Cortex of kidney (tissue), 1 donor: ENCODE measurements at places on chromosomes 16 and 17.

- DNase-seq, result no peak
These were observed 25.0 kb downstream of the KATNB1 start for GRCh38 chr16:57760357-57761160.

DNA sequence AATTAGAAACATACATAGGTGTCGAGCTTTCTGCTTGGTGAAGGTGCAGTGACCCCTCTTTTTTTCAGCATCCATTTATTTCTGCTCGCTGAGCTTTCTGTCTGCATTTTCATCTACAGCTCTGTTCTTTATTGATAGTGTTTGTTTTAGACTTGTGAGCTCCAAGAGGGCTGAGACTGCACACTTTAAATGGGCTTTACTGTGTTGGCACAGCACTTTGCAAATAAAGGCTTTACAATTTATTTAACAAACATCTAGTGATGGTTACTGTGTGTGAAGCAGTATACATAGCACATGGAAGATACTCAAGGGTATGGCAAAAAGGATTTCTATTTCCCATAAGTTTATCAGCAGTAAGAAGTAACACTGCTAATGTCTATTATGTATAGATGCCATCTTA is 563.7 kb upstream of the HSBP1 start:
- no peak for DNase-seq

GRCh38 chr17:78239489-78239931 is 8.1 kb downstream of the TMEM235 start:
- no peak for DNase-seq

DNA sequence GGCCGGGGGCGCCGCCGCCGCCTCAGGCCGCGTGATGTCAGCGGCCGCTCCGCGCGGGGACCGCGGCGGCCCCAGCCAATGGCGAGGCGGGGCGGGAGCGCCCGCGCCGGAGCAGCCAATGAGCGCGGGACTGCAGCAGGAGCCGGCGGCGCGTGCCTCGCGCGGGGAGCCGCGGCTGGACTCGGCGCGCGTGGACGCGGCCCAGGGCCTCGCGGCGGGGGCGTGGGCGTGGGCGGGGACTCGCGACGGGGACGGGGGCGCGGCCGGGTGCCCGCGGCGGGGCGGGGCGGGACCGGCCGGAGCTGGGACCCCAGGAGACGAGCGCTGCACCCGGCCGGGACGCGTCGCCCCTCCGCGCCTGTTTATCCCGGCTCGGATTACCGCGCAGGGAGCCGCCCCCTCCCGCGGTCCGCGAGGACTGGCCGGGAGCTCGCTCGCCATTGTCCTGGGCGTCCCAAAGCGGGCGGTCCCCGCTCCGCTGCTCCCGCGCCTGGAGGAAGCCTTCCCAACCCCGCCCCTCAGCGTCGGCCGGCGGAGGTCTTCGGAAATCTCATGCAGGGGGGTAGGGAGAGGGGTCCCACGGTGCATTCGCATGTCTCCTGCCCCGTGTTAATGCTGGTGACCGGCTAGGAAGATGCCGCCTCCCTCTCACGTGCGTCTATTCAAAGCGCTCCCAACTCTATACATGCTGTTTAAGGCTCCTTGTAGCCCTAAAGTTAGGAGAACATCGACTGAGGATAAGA is at the start of gene RNF157:
TSS of gene RNF157 (minus strand) at position 33 of the 743 bp plus-strand sequence. CDS start 253 bp downstream, outside the sequence.
- DNase-seq, result no peak

- no peak for DNase-seq
These were observed 46.5 kb upstream of the CPPED1 start for GRCh38 chr16:12850186-12850585.
